NCI-H1436 treated with DMSO at 0.1 percent for 48 hours (cell line): ENCODE measurements at places on chromosomes 4 and X.

DNA sequence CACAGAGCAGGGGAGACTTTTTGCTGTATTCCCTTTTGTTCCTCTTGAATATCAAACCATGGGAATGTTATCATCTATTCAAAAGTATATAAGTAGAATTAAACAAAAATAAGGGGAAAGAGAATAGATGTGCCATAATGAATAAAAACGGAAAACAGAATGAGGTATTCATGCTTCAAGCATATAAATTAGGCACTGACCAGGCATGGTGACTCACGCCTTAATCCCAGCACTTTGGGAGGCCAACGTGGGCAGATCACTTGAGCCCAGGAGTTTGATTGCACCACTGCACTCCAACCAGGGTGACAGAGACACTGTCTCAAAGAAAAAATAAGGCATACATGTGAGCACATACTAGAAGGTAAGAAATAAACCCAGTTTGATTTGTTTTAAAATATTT, 16.3 kb upstream of the NEUROG2 start:
- DNase-seq, result no peak

- DNase-seq, result no peak
Measured at GRCh38 chrX:78838709-78839108, 91.2 kb downstream of the LPAR4 start.

DNA sequence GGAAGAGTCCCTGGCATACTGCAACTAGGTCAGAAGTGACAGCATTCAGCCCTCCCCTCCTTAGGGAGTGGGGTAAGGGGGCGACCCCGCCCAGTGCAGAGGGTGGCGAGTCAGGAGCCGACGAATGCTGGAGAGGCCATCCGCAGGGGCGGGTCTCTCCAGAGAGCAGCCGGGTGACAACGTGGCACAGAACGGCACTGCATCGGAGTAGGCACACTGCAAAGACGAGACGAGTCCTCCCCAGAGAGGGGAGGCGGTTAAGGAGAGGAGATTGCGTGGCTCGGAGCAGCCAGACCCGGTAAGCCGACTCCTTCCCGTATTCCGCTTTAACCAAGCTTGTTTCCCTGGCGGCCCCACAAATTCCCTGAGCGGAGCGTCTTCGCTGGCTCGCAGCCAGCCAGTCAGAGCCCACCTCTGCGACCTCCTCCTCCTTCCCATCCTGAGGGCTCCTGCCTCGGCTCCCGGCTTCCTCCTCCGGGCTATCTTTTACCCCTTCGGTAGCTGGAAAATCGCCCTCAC, 54.9 kb downstream of the LINC00632 start:
- no peak for DNase-seq

DNA sequence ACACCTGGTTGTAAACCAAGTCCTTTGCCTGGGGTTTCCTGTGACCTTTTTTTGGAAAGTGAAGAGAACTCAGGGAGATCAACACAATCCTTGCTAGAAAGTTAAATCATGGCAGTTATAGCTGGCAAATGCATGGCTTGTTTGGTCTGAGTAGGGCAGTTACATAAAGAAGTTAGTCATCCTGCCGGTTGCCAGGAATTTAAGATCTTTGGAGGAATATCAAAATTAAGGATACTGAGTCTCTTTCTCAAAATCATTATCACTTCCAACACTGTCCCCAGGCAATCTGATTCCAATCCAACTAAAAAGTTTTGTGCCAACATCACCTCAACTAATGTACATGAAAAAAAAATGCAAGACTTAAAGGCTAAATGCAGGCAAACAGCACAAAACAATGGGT, 40.3 kb downstream of the C4orf54 start:
- DNase-seq, result no peak

- no peak for DNase-seq
Measured at GRCh38 chr4:123408471-123409084, 12.0 kb downstream of the SPRY1 start.

- DNase-seq, result peak; percentile 37
Measured at GRCh38 chrX:16892504-16893362, 22.6 kb upstream of the RBBP7 start.

DNA sequence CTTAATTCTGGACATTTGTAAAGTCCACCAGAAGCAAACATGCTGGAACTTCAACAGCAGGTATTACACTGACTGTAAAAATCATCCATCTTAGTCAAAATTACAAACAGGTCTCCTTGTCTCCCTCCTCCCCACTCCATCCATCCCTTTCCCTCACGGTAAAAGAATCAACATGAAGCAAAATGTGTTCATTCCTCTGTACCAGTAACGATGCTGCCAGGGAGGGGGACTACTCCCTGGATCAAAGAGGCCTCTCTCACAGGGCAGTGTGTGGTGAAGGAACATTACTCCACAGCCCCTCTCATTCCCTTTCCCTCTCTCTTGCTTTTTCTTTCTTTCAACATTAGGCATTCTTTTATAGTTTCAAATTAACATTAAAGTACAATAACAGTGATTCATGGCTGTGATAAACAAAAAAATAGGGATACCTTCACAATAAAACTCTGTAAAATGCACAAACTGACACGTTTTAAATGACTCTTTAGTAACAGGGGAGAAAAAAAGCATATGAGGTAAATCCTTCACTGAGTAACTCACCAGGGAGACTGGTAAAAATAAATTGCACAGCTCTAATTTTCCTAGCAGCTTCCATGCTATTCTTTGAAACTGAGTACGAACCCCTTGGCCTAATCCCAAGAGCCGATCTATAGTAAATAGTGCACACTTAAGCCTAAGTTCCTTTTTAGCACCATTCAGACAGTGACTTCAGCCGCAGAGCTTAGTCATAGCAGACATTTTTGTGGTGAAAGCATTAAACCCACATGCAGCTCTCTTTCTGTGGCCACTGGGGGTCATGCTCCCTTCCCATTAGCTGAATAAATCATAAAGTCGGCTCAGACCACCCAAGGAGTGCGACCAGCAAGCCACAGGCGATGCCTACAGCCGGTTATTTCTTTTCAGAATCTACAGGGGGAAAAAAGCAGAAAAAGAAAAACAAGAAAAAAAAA, 215.6 kb upstream of the GYPA start:
- no peak for DNase-seq

- DNase-seq, result peak; percentile 6
Measured at GRCh38 chr4:25859429-25860148, 3.2 kb downstream of the SEL1L3 start.

GRCh38 chr4:9919047-9919446, 102.2 kb downstream of the SLC2A9 start:
- no peak for DNase-seq

DNA sequence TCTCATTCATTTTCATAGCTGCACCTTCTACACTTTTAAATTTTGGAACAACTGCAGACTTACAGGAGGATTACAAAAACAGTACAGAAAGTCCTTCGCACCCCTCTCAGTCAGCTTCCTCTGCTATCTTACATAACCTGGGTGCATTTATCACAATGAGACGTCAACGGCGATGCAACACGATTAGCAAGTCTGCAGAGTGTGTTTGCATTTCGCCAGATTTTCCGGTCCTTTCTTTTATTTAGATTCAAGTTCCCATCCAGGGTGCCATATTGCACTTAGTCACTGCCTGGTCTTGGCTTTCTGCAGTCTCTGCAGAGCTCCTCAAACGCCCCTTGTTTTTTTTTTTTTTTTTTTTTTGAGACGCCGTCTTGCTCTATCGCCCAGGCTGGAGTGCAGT, 85.9 kb downstream of the ASMT start:
- no peak for DNase-seq

GRCh38 chr4:26065833-26066232, 151.8 kb downstream of the SMIM20 start:
- DNase-seq, result no peak

GRCh38 chr4:168796362-168797106, 213.5 kb downstream of the CBR4 start:
- DNase-seq, result no peak

DNA sequence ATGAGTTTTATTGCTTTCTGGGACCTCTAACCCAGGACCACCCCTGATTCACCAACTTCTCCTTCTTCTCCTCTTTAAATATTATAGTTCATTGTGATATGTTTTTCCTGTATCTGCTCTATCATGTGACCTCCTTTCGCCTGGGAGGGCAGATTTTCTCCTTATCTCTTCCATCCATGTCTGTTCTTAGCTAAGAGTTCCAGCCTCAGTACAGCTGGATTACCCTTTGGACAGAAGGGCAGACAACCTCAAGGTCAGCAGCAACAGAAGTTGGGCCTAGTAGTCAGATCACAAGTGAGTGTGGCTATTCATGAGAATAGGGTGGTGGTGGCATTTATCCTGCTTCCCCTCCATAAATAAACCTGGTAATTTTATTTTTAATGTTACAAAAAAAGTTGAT, 5.7 kb upstream of the XK start:
- no peak for DNase-seq

DNA sequence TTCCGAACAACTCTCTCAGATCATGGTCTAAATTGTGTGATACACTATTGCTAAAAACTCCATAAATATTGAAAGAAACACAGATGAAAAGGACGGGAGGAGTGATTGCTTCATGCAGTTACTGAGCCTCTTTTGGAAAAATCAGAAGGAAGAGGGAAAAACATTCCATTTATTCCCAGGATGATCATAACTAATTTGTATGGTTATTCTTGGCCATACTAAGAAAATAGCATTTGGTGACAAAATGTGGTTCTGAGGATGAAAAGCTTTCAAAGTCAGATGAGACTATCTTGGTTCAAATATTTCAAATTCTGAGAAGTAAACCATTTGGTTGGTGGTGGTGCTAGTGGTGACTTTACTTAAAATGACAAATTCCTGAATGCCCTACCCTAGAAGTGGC, 305.4 kb upstream of the LDB2 start:
- no peak for DNase-seq

DNA sequence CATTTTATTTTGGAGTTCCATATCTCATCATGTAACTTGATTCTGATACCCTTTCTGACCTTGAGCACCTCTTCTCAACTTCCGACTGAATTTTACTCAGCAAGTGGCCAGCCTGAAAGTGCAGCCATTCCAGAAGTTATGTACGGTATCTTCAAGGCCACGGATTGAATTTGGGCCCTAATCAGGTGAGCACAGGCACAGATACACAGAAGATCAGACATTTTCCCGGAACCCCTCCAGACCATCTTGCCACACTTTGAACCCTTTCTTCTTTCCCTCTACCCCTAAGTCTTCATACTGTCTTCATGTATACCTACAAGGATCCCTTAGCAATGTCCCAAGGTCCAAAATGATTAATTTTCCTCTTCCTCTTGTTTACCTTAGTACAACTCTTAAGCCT, 108.2 kb downstream of the FNIP2 start:
- DNase-seq, result no peak

DNA sequence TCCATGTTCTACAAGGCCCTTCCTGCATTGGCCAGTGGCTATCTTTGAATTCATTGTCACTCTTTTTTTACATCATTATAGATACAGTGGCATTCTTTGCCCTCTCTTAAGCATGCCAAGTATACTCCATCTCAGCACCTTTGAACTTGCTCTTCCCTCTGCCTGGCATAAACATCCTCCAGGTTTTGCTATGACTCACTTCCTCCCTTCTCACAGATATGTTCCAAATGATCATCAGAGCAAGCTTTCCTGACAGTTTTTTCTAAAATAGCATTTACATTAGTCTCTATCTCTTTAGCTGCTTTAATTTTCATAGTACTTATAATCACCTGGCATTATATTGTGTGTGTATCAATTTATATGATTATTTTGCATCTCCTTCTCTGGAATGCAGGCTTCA, 553.3 kb upstream of the MAGEB2 start:
- DNase-seq, result no peak

- DNase-seq, result no peak
Measured at GRCh38 chr4:120399826-120400225, 333.2 kb upstream of the MAD2L1 start.

DNA sequence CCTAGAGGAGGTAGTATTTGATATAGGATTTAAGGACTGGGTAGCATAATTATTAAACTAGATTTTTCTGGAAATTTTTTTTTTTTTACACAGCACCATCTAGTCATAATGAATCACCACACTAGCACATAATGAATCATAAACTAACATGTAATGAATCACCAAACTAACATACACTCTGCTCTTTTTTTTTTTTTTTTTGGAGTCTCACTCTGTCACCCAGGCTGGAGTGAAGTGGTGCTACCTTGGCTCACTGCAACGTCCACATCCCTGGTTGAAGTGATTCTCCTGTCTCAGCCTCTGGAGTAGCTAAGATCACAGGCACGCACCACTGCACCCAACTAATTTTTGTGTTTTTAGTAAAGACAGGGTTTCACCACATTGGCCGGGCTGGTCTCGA, 92.5 kb downstream of the FAM13A start:
- no peak for DNase-seq

DNA sequence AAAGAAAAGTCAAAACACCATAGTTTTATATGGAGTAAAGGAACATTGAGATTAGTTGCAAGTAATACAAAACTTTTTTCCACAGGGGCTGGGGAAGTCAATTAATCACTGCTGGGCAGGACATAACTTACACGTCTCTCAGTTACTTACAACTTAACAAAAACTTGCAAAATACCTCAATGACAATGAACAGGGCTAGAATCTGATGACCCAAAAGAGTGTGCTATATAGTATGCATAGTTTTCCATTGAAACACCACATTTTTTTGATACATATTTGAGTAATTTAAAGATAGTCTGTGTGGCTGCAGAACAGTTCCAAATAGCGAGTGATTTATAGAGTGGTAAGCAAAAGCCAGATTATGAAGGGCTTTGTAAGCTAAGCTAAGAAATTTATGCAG, 172.3 kb upstream of the TRPC5 start:
- no peak for DNase-seq

DNA sequence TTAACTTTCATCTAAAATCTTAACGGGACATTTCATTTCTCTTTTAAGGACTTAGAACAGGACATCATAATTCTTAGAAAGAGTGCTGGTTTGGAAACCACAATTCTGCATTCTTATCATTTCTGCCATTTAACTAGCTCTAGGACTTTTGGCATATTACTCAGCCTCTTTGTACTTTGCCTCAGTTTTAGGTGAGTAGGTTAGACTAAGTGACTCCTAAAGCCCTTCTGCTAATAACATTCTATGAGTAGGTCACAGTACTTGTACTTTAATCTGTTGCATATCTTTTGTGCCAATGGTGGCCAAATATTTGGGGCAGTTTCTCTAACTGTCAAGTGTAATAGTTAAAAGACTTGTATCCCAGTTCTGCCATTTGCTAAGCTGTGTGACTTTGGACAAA, 115.4 kb upstream of the NUDT6 start:
- no peak for DNase-seq

DNA sequence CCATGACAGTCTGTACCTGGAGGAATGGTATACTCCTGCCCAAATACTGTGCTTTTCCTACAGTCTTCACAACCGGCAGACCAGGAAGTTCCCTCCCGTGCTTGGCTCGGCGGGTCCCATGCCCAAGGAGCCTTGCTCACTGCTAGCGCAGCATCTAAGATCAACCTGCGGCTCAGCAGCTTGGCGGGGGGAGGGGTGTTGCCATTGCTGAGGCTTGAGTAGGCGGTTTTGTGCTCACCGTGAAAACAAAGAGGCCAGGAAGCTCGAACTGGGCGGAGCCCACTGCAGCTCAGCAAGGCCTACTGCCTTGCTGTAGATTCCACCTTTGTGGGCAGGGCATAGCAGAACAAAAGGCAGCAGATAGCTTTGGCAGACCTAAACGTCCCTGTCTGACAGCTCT, 152.7 kb downstream of the TEX11 start:
- no peak for DNase-seq
